ENCODE measurements at places on chromosomes 1 and 21.

GRCh38 chr1:184287001-184287400 is 99.8 kb upstream of the C1orf21 start:
- no peak for DNase-seq

DNA sequence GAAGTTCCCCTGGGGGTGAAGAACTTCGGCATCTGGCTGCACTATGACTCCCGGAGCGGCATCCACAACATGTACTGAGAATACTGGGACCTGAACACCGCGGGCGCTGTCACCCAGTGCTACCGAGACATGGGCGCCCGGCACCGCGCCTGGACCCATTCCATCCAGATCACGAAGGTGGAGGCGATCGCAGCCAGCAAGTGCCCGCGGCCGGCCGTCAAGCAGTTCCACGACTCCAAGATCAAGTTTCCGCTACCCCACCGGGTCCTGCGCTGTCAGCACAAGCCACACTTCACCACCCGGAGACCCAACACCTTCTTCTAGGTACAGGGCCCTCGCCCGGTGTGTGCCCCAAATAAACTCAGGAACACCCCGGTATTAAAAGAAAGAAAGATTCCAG is 22.0 kb upstream of the SLC9A1 start:
- DNase-seq: no peak

GRCh38 chr1:56329970-56330369 is 249.4 kb downstream of the PLPP3 start:
- DNase-seq: no peak

DNA sequence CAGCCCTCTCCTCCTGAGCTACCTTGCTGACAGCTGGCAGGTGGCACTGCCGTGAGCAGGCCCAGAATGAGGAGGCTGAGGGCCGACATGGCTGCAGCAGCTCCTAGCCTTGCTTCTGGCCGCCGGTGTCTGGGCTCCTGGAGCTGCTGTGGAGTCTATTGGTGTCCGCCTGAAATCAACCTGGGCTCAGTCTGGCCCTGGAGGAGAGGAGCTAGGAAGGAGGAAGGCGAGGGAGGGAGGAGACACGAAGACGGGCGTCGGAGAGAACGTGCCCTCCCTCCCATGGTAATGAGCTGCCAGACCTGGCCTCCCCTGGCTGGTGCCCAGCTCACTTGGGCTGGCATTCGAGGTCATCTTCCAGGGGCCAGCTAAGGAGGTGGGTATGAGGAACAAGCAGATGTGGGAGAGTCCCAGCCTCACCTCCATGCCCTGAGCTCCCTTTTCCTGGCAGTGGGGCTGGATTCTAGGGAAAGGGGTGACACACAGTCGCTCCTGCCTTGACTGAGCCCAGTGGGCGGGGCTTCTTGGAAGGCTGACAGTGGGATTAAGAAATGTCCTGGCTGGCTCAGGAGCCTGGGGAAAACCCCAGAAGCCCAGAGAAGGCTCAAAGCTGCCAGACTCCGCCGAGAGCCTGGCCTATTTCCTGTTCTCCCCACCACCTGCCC is at the start of gene PDZK1IP1:
TSS of gene PDZK1IP1 (minus strand) at position 193 of the 665 bp plus-strand sequence. CDS start at position 89, 104 bp downstream.
- peak; percentile 51 for DNase-seq

- no peak for DNase-seq
These were observed 3.0 kb downstream of the ATP2B4 start for GRCh38 chr1:203629507-203630082.

DNA sequence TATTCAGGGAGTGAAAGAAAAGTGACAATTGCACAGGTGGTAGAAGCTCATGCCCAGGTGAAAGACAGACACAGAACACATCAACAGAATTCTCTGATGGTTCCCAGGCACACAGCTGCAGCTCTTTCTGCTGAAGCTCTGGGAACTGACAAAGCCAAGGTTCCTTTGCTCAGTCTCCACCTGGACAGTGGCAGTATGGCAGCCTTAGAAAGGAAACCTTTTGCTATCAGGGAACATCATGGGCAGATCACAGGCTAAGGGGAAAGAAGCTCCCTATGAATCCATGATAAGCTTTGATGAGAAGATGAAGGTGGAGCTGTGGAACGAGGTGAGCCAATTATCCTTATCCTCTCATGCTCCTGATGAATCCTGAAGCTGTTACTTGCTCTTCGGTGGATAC is 1.2 kb downstream of the SPRR2B start:
- no peak for DNase-seq

DNA sequence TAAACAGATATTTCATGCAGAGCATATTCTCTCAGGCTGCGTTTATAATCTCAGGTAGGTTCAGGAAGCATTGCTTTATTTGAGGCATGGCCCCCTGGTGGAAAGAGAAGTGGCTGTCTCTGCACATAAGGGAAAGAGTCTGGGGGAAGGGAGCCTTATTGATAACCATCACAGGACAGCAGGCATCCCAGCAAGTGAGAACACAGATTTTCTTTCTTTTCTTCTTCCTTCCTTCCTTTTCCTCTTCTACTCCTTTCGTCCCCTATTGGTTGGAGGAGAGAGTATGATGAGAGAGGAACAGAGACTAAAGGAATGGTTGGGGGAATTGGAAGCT is 21.9 kb downstream of the TSNAX start:
- DNase-seq: peak; percentile 21

GRCh38 chr21:16837321-16837720 is 675.5 kb upstream of the CXADR start:
- peak; percentile 39 for DNase-seq

DNA sequence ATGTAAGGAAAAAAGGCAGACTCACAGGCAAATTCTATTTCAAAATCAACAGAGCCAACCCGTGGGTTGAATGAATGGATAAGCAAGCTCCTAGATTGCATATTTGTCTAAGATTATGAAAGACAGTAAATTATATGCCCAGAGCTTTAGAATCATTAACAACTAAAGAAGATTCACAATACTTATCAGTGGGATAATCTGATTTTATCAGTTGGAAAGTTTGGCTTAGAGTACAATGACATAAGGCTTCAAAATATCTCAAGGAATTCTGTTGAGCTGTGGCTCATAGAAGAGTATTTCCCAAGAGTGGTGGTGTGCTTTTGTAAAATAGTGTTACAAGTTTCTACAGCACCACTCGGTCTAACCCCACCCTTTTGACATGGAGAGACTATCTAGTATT is 85.5 kb downstream of the ADAMTS1 start:
- DNase-seq: peak; percentile 25

DNA sequence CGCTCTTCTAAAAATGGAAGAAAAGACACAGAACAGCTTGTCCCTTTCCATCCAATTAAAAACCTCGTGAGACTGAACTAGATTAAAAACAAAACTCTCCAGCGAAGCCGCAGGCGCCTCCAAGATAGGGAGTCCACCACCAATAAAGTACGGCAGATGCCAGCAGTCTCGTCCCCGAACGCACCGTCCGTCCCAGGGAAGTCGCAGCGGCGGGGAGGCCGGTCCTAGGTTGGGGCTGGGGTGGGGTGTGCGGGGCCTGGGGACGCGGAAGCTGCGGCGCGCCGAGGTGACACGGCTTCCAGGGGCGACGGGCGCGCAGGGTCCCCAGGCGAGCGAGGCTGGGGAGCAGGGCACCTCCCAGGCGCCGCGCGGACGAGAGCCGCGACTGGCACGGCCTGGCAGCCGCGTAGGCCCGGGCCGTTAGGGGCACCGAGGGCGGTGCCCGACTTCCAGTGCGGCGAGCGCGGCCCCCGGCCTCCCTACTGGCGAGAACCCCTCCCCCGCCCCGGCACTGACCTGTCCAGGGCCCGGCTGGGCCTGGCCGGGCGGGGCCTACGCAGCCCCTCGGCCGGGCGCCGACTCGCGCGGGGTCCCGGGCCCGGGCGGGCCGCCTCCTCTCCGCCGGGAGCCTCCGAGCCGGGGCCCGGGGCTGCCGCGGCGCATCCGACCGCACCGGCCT is 28.3 kb upstream of the A3GALT2 start:
- DNase-seq: peak; percentile 19

DNA sequence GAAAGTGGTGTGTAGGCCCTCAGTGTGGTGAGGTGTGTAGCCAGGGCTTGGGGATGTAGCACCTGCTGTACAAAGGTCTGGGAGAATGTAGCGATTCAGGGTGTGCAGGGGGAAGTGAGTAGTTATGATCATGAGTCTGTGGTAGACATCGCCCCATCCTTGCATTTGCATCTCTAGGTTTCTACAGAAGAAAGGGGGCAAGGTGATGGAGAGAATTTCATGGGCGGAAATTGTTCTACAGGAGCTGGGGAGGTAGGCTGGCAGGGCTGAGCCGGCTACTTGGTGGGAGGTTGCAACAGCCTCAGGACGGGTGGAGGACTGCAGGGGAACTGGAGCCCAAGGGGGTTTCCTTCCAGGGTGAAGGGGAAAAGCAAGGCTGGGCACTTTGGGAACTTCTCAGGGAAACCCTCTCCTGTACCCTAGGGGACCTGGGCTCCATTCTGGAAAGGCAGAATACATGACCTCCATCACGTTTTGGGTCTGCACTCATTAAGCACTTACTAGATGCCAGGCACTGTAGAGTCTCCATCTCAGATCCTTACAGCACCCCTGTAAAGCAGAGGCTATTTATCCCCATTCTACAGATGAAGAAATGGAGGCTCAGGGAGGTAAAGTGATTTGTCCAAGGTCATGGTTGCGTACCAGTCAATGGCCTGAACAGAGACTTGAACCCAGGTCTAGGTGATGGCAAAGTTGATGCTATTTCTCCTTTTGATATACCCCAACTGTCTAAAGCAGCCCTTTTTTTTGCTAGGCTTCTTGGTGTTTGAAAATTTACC is 14.5 kb upstream of the TNFRSF1B start:
- DNase-seq: no peak

GRCh38 chr1:101004061-101004460 is 21.5 kb downstream of the DPH5 start:
- peak; percentile 14 for DNase-seq

GRCh38 chr1:112268408-112268807 is 127.6 kb upstream of the CTTNBP2NL start:
- DNase-seq: no peak

DNA sequence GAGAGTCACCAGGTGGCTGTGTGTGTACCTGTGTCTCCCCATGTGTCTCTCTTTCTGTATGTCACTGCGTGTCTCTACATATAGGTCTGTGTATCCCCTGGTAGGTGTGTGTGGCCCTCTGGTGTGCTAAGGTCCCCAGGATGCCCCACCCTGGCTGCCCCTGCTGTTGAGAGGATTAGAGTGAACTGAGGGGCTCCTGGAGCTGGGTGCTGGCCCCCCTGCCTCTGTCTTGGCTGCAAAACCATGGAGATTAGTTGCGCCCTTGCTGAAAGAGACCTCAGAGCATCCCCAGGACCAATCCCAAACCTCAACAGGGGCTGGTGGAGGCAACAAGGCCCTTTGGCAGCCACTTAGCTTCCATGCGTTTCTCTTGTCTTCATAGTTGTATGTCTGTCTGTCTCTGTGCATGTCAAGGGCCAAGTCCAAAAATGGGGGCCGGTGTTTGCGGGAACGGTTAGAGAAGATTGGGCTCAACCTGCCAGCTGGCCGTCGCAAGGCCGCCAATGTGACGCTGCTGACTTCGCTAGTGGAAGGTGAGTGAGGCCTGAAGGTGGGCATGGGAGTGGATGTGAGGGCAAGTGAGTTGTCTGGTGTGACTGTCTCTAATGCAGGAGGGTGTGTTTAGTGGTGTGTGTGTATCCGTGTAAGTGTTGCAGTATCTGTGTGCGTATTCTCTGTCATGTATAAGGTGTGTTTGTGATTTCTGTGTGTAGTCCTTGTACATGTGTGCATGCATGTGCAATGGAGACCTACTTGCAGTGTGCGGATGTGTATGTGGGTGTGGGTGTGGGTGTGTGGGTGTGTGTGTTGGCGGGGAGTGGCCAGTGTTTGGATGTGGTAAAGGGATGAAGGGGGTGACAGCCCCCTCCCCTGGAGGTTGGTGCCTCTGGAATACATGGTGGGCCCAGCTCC is 16.7 kb downstream of the TFAP2E start:
- DNase-seq: no peak

DNA sequence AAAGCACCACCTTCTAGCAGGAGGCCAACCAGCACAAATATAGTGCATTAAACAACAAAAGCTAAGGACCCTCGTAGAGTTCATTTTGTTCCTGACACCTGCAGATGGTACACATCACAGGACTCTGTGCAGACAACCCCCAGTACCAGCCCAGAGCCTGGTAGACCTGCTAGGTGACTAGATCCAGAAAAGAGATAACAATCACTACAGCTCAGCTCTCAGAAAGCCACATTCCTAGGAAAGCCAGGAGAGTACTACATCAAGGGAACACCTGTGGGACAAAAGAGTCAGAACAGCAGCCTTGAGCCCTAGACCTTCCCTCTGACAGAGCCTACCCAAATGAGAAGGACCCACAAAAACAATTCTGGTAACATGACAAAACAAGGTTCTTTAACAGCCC is 344.7 kb upstream of the PTBP2 start:
- no peak for DNase-seq

DNA sequence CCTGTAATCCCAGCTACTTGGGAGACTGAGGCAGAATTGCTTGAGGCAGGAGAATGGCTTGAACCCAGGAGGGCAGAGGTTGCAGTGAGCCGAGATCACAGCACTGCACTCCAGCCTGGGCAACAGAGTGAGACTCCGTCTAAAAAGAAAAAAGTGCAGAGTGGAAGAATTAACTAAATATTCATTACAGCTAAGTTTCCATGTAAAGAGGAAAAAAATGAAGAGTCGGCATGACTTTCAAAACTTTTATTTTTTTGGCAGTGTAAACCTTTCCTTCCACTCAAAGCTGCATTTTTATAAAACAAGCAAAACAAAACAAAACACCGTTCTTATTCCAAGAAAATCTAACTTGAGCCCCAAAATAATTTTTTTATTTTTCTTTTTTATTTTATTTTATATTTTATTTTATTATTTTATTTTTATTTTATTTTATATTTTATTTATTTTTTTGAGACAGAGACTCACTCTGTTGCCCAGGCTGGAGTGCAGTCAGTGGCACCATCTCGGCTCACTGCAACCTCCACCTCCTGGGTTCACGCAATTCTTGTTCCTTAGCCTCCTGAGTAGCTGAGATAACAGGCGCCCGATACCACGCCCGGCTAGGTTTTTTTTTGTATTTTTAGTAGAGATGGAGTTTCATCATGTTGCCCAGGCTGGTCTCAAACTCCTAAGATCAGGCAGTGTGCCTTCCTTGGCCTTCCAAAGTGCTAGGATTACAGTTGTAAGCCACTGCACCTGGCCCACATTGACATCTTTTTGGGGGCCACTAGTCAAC is 62.9 kb downstream of the PACC1 start:
- no peak for DNase-seq

DNA sequence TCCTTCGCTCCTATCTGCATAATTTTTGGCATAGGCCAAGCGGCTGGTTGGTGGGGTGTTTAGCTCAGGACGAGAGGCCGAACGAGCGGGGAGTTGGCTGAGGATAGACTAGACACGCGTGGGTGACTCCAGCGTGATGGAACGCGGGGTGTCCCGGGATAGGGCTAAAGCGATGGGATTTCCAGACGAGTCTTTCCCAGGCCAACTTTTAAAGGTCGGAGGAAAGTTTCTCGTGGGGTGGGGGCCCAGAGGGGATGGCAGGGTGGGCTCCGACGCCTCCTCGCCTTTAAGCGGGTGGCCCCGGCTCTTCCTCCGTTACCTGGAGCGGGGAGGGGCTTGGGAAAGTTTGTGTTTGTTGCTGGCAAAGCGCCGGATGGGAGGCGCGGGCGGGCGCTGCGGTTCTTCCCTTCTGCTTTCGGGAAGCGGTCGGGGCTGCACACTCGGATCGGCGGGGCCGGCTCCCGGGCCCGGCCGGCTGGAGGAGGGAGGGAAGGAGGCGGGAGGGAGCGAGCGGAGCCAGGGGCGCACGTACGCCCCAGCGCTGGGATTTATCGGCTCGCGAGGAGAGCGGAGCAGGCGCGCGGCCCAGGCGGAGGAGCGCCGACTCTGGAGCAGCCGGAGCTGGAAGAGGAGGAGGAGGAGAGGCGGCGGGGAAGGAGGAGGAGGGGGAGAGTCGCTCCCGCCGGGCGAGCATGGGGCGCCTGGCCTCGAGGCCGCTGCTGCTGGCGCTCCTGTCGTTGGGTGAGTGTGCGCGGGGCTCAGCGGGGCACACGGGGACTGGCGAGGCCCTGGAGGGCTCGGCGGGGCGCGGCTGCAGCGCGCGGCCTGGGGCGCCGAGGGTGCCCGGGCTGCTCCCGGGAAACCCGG is at the start of gene PTGFRN:
TSS of gene PTGFRN (plus strand) at position 405 of the 867 bp plus-strand sequence. CDS start at position 693, 288 bp downstream.
- DNase-seq: peak; percentile 72
